Head of caudate nucleus (tissue), 42 donors: ENCODE measurements at places on chromosomes 3 and 15.
A peak's percentile ranks its signal among the peaks of the same experiment; 100 is the strongest.

GRCh38 chr3:110405830-110406585 is 665.6 kb upstream of the NECTIN3 start:
- no peak for DNase-seq

DNA sequence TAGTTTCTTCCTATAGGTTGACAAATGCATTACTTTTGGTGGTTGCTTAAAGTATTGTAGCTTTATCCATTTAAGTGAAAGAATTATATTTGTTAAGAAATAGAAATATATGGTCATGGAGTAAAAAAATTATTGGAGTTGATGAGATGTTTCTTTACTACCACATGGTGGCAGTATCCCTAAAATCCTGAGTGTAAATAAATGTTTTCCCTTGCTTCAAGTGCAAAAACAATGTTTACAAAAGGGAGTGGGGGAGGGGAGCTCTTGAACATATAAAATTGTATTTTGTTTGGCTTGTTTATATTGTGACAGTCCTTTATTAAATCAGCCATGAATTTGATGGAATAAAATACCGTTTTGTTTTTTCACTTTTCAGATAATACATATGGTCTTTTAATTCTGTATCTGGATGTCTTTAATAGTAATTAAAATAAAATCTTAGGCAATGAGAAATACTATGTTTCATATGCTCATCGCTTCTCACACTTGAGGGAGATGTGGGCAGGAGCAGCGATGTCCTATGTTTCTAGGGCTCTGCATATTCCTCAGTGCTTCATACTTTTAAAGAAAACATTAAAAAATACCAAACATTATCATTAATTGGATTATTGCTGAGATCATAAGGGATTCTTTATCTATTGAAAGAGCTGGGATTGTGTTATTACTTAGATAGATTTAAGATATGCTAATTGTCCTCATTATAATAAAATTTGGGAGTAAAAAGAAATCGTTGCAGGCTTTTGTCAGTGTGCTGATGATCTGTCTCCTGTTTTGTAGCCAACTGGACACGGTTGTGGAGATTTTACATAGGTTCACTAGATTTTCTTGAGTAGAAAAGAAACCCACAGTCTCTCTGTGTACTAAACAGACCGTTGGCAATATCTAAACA is 349.7 kb downstream of the TUSC7 start:
- DNase-seq, result peak; percentile 31

DNA sequence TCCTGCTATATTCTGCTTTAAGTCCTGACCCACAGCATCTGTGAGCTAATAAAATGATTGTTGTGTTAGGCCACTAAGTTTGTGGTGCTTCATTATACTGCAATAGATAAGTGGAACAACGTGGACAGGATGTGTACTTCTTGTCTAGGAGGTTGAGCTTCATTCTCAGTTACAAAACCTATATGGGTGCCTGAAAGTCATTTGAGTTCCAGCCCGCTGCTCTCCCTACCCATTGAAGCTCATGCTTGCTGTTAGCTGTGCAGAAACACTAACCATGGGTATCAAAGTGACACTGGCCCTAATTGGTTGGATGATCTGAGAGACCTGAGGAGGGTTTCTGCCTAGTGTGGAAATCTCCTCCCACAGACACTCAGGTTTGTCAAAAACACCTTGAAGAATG is 357.2 kb downstream of the PDCD6IP start:
- DNase-seq, result no peak

DNA sequence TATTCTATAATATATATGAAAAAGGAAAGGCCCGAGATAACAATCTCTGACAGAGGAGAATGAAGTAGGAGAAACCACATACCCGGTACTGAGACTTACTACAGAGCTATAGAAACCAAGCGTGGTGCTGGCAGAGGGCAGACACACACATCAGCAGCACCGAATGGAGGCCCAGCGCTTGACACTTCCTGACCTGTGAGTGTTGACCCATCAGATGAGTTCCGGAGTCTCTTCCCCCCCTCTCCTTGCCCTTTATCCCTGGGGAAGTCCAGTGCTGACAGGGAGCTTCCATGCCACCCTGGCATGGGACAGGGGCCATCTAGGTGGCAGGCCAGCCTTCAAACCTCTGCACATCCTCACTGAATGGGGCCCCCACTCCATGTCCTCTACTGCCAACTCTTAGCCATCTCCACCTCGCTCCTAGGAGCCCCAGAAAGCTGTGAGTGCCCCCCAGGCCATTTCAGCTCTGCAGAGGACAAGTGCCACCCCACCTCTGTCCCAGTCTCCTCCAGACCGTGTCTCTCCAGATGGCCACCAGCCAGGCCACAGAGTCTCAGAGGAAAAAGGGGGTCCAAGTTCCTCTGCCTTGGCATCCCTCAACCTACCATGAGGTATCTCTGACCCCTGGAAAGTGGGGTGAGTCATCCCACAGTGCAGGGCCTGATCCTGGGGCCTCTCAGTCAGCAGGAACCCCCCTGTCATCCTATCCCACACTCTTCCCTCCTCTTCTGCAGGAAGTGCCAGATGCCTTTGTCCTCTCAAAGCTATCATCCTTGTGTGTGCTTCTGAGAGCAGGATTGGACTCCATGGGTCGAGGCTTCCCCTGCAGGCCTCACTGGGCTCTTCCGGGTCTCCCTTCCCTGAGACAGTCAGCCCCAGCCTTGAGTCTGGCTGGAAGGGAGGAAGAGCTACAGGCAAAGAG is 116.5 kb upstream of the ALDH1A3 start:
- no peak for DNase-seq

GRCh38 chr3:180631317-180631716 is 29.4 kb downstream of the TTC14 start:
- DNase-seq, result no peak

DNA sequence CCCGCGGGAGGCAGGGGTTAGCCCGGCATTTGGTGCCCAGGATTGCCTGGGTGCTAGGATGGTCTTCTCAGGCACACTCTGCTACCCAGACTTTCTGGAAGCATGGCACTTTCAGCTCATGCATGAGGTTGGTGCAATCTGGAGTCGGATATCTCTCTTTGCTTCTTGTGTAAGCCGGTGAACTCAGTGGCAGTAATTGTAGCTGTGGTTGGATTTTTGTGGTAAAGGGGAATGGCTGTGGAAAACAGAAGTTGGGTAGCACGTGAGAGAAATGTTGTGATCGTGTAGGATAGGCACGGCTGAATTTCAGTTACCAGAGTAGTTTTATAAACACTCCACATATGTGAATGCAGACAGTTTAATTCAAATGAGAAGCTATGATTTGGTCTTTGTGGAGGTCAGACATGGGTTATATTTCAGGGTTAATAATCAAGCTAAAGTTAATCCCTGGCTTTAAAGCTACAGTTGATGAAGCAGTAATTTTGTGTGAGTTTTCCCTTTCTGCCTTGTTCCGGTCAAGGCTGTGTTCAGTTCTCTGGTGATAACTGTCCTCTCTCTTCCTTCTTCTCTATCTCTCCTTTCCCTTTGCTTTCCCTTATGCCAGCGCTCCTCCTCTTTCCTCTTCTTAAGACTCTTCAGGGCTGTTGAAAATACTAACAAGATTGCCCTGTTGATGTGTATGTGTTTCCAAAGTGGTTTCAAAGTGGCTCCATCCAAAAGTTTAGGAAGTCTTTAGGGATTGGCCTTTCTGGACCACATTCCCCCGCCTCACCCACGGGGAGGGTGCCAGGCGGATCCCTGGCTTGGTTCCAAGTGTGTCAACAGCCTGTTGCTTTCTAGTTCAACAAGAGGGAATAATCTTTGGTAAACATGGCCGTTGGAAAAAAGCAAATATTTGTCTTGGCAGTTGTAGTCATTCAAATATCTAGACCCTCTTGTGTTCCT is 404.6 kb upstream of the C2CD4B start:
- peak; percentile 31 for DNase-seq

- DNase-seq, result no peak
Observed at GRCh38 chr15:58139276-58139988, 1.3 kb downstream of the AQP9 start.

DNA sequence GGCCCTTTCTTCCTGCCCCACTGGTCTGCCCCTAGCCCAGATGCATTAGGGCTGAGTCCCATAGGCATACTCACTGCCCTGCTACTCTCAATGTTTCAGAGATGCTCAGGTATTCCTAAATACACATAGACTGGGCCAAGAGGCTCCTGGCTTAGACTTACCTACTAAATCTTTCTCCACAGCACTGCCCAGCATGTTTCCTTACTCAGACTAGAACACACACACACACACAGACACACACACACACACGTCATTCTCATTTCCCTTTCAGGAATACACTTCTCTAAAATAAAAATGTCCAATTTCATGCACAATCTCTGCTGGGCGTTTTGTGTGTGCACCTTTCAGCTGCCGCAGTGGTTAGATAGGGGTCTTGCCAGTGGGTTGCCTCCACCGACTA is 175.7 kb downstream of the FAM43A start:
- DNase-seq, result no peak

DNA sequence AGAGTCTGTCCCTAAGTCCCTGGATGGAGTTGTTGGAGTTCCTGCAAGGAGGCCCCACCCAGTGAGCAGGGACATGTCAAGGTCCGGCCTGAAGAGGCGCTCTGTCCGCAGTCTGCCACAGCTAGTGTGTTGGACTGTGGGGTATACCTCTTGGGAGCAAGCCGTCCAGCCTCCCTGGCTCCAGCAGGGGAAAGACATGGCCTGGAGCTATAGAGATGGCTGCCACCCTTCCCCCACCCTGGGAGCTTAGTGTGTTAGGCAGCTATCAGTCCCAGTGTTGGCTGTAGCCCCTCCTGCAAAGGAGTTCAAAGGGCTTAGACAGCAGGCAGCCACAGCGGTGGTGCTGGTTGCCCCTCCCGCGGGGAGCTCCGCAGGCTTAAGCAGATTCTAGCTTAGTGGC is 20.3 kb downstream of the IMPG2 start:
- no peak for DNase-seq

DNA sequence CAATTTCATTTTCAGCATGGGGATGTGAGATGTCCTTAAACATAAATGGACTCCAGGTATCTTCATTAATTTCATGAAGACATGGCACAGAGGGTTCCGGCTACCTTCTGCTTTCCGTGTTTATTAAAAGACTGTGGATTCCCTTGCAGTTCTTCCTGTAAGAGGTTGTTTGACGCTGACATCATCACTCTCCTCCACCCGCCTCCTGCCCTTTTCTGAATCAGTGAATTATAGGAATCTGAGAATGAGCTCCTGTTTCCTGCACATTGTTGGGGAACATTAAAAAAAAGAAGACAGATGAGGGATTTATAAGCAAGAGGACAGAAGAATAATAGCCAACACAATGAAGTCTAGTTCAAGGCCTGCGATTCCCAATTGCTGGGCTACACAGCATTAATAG is 191.3 kb downstream of the LPP start:
- no peak for DNase-seq

DNA sequence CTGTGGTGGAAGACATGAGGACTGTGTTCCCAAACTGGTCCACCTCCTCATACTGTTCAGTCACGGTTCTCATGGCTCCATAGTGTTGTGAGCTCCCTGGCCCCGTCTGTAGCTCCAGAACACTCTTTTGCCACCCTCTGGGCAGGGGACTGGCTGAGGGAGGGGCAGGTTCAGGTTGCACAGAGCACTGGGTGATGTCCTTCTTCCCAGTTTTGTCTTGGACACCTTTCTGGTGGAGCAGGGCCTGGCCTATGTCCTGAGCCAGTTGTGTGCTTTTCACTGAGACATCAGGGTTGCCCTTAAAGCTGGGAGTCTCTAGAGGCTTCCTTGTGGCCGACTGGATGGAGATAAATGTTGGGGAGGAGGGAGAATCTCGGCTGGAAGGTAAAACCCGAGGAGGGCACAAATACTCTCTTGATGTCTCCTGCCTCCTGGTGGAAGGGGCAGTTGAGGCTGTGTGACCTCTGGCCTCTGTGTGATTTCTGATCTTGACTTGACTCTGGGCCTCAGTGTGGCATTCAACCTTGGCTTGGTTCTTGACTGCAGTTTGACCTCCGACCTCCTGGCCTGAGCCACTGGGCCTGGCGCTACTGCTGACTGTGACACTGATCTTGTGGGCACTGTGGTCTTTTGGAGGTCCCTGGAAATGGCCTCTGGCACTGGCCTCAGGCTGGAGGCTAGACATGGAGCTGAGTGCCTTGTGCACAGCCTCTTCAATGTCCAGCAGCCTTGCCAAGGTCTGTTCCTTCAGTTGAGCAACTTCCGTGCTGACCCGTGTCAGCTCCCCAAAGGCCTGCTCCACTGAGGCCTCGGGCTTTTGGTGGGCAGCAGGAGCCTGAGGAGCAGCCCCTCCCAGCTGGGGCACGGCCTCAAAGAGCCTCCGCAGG is 8.1 kb downstream of the XIRP1 start:
- no peak for DNase-seq
